ENCODE measurements at places on chromosomes 7 and 10.

GRCh38 chr7:70668606-70669358, 463.2 kb upstream of the GALNT17 start:
- no peak for DNase-seq

GRCh38 chr7:20296444-20296843, 34.3 kb upstream of the ITGB8 start:
- DNase-seq, result peak; percentile 35

GRCh38 chr7:826230-826917, 5.9 kb upstream of the SUN1 start:
- DNase-seq, result no peak

DNA sequence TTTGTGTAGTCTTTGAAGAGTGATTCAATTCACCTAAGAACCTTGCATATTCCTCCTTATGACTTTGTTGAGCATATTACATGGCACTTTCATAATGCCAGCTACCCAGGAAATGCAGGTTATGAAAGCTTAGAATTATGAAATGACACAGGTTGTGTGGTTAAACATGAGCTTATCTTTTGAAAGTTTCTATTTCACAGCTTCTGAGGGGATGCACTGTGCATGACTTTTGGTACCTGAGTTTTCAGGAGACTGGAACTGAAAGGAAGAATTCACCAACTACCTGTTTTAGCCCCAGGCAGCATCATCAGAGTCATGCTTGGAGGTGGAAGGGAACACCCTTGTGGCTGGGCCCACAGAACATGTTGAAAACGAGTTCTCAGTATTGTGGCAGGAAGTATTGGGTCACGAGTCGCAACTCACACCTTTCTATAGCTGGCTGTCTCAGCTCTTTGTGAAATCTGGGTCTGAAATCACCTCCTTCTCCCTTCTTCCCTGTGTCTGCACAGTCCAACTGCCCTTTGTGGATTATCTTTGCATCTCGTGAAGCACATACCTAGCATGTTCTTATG, 228.2 kb downstream of the PTEN start:
- DNase-seq, result no peak

DNA sequence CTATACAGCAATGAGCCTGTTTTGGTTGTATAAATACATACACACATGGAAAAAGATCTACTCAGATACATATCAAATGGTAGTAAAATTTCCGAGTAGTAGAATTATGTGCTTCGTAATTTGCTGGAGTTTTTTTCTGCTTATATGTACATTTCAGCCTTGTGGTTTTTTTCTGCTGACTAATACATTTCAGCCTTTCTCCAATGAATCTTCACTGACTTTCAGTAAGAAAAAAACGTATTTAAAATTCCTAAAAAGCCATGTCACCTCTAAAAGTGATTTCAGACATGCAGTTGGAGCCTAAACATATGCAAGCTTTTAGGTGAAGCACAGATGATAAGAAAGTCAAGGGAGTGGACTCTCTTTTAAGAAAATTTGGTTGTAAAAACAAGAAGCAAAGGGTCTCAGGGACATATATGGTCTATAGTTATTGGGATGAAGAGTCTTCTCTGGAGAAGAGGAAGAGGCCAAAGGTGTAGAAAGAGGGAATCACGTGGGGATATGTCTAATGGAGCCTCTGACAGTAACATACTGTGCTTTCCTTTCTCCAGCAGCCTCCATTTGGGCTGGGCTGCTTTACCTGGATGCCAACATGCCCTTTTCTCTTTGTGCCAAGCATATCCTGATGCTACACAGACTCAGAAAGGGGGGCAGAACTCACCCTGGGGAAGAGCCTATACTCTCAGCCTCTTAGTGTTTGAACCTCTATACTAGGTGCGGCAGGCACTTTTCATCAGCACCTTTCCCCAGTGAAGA, 2.4 kb downstream of the AMPH start:
- DNase-seq, result peak; percentile 76

Data from astrocyte (in vitro differentiated cells and primary cell).